ENCODE measurements at places on chromosomes 12 and 14.
A peak's percentile ranks its signal among the peaks of the same experiment; 100 is the strongest.

DNA sequence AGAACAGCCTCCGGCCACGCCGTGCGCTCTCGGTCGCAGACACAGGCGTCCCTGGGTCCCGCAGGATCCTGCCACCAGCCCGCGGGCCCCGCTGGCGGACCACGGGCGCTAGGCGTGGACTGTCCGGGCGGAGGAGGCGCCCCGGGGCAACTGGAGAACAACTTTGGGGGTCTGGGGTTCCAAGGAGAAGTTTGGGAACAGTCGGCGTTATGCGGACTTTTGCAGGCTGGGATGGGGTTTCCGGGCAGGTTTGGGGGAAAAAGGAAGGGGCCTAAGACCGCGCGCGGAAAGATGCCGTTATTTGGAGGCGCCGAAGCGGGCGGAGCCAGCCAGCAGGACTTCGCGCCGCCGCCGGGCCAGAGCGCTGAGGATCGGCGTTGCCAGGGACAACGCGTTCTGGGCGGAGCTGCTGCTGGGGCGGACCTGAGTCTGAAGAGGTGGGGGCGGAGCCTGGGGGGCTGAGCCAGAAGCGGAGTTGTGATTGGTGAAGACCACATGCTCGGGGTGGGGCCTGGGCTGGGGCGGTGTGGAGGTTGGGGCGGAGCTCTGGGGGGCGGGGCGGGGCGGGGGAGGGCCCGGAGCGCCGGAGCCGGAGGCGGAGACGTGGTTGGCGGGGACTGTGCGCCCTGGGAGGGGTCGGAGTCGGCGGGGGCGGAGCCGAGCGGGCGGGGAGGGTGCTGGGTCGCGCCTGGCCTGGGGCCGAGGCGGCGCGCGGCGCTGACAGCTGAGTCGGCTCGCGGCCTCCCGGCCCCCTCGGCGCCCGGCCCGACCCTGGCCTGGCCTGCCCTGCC lies at the start of gene CYP46A1:
Gene CYP46A1, plus strand, starts transcription at position 680 of the 791 bp plus-strand sequence. CDS start 120 bp downstream, outside the sequence.
- DNase-seq, result peak; percentile 98

- no peak for DNase-seq
Observed at GRCh38 chr14:36075203-36075602, 101.3 kb downstream of the PTCSC3 start.

GRCh38 chr14:38837343-38838048 lies 265.5 kb downstream of the SEC23A start:
- no peak for DNase-seq

DNA sequence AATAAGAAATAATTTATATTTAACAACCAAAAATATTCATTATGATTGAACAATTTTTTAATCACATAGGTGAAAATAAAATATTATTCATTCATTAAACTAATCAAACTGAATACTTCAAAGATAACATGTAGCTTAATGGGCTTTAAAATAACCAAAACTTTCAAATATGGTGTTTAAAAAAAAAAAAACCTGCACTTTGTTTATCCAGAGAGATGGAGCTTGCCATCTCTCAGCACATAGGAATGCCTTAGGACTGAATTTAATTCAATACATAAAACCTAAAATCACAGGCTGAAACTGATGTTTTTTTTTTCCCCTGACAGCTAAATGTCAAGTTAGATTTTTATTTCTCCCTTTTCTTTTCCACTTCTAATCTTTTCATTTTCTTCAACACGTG lies 14.4 kb upstream of the CCER1 start:
- DNase-seq, result no peak

DNA sequence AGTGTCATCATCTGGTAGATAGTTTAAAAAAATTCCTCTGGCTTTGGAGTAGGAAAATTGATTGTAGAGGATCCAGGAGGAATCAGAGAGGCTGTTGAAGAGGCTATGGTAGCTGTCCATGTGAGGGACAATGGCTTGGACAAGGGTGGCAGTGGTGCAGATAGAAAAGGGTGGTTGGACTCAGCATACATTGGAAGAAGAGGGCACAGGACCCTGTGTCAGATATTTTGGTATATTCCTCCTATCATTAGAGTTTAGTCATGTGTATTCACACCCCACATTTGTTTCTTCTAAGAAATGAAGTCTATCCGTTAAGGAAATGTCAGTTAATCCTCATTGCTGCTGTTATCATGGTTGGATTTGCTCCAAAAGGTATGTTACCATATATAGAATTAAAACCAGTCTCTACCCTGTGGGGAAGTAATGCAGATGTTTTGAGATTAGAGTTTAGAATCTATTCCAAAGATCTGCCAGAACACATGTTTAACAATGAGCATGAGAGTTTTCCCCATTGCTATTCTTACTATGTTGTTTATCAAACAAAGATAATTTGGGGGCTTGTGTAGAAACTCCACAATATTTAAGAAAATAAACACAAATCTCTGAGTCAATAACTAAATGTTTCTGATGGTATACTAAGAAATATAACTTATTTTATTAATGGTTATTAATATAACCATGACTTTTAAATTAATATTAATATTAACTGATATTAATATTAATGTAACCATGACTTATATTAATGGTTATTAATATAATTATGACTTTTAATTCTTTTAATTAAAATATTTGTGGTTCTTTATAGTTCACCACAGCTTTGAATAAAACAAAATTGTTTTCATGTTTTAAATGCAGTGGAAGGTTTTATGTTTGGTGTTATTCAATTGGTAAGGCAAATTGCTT lies 80.9 kb downstream of the CRADD start:
- DNase-seq, result no peak

DNA sequence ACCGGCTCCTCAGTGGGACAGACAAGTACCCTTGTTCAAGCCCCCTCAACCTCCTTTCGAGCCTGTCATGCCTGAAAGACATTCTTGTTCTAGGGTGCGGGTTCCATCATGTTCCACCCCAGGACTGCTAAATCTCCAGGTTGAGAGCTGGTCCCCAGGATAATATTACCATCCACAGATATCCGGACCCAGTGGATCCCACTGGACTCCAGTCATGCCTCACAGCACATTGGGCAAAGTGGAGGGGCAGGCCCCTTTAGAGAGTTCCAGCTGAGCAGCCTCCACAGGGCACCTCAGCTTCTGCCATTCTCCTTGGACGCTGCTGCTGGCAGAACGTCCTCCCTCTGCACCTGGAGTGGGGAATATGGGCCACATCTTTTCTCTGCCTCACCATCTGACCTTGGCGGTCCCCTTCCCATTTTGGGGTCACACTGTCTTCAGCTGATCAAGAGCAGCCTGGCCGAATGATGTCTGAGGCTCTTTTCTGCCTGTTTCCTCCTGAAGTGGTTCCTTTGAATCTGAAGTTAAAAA lies 137.4 kb downstream of the BCL11B start:
- no peak for DNase-seq

DNA sequence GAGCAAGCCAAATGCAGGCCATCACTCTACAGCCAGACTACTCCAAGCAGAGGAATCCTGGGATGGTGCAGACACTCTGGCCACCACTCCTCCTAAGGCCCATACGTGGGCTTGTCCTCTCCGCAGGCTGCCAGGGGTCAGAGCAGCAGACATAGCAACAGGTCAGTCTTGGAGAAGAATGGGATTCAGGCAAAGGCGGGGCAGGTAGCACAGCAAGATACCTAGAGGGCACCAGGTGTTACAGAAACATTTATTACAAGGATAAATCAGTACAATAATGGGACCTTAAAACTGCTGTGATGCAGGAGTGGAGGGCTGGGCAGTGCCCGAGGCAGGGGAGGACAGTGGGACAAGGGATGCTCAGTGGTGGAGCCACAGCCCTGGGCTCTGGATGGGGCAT lies 20.3 kb downstream of the SYNDIG1L start:
- DNase-seq, result no peak

DNA sequence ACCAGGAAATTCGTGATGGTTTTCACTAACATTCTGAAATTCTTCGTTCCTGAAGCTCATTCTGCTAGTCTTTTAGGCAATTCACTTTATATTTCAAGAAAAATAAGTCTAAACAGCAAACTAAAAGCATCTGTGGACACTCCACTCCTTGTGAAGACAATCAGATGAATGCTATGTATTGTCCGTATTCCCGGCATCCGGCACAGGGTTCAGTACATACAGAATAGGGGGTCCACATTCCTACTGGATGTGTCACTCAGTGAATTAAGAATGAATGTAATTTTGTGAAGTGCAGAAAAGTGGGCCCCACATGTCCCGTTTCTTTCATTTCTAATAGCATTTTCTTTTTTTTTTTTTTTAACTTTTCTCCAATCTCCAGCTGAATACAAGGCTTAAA lies 241.3 kb downstream of the GRIN2B start:
- DNase-seq, result no peak

GRCh38 chr12:3580094-3580749 lies 89.2 kb downstream of the PRMT8 start:
- no peak for DNase-seq

DNA sequence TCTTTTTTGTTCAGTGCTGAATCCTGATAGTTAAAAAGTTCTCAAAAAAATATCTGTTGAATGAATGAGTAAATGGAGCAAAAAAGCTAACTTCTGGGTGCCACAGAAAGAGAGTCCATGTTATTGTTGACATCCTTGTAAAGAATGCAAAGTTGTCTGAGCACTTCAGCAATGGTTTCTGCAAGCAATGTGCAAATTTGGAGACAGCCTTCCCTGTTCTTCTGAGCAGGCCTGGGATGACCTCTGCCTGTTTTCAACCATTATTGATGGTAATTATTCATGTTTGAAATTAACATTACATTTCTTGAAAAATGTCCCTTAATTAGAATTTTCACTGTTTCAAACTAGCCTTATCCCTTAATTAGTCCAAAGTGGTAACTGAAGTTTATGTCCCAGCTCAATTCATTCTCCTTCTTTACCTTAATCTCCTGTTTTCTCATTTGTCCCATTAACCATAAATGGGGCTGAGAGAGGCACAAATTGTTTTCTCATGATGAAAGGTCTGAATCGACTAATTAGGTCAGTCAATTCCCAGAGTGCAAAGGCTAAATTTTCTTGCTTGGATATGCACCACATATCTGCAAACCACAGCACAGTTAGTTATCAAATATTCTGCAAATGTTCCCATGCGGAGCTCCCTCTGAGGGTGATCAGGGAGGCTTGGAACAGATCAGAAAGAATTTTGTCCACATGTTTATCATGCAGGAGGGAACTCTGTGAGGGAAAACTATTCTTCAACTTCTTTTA lies 139.4 kb upstream of the KRR1 start:
- DNase-seq, result no peak

DNA sequence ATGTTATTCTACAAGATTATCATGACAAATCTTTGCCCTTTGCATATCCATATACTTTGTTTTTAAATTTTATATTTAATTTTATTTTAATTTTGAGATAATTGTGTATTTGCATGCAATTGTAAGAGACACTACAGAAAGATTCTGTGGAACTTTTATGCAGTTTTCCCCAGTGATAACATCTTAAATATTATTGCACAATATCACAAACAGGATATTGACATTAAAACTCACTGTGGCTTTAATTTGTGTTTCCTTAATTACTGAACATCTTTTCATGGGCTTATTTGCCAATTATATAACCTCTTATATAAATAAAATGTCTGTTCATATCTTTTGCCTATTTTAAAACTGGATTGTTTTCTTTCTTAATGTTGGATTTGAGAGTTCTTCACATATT lies 95.6 kb downstream of the ASCL1 start:
- DNase-seq, result no peak

GRCh38 chr14:35155962-35156361 lies 33.6 kb downstream of the PRORP start:
- DNase-seq, result no peak

- DNase-seq, result no peak
Observed at GRCh38 chr12:968545-968944, 19.1 kb upstream of the RAD52 start.

DNA sequence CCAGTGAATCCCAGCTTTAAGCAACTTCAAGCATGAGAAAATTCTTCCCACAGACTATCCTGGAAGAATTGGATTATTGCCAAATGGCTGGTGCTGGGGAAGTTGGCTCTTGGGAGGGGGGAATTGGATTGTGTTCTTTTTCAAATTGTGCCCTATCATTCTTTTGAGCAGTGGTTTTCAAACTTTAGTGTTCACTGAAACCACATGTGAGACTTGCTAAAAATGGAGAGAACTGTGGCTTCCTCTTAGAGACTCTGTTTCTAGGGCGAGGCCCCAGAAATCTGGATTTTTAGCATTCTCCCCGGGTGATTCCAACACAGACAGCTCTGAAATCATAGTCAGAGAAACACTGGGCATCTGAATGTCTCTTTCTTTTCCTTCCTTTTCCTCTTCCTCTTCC lies 14.3 kb upstream of the OTUB2 start:
- DNase-seq, result no peak

DNA sequence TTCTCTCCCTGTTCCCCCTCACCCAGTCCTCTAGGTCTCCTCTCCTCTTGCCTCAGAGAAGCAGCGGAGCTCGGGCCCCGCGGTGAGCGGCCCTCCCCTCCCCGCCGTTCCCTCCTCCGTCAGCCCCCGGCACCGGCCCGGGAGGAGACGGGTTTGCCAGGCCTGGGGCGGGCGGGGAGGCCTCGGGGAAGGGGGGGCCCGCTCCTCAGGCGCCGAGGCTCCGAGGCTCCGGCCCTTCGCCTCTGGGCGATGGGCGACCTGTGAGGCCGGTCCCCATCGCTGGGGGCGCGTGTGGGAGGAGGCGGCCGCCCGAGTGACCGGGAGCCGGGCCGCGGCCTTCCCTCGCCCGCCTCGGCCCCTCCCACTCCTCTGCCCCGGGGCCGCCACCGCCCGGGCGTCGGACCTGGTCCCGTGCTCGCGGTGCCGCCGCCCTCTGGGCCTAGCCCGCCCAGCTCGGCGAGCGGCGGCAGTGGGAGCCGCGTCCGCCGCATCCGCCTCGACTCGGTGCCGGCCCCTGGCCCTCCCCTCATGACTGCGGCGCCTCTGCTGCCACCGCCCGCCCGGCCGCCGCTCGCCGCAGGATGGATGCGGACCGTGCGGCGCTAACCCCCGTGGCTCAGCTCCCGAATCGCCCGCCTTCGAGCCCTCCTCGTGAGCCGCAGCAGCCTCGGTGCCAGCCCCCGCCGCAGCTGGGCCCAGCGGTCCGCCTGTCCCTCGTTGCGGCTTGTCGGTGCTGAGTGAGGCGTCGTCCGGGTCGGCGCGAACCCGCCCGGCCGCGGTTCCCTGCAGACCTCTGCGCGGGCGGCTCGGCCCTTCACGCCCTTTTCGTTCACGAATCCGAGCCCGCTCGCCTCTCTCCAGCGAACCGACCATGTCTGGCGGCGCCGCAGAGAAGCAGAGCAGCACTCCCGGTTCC lies 574 bp downstream of the WNK1 start:
- DNase-seq, result no peak

DNA sequence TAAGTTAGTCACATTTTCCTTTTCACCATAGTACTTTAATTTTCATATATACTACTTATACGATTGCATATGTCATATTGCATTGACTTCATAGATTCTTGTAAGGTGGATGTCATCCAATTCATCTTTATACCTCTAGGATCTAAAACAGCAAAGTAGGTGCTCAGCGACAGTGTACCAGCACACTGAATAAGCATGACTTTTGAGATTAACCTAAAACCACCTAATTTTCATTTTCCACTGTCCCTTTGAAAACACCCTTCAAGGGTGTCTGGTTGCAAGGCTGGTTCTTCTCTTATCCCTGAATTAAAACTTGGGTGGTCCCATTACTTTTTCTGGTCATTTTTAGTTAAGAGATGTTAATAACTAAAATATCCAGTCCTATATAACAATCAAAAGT lies 4.4 kb downstream of the GPR19 start:
- DNase-seq, result no peak
